CD4-positive, alpha-beta T cell treated with Interleukin-6 at 100 ng/mL for 8 hours (primary cell): ENCODE measurements at places on chromosomes 16 and 17.

DNA sequence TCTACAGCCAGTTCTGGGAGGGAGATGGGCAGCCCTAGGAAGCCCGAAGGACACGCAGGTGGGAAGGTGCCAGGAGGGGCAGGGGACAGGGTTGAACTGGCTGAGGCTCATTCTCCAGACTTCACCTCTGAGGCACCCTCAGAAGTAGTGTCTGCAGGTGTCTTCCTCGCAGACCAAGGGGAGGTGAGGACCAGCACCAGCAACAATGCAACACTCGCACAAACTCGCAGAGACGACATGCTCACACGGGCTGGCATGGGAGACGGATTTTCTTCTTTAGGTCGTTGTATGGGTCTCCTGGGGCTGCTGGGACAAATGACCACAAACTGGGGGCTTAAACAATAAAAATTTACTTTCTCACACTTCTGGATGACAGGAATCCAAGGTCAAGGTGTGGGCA, 132.2 kb upstream of the FOXF1 start:
- DNase-seq, result no peak

DNA sequence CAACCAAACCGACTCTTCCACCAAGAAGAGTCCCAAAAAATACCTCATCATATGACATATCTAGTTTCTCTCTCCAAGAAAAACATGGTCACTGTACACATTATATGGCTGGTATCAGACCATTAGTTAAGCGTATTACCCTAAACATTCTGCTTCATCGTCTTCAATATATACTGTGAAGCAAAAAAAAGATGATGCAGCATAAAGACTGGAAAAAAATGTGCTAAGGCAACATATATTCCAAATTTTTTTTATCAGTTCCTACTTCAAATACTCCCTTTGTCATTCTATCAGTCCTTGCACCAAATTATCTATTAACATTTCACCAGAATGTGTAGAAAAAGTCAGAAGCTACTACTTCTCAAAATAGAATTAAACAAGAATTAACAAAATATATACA, 42.9 kb downstream of the STX8 start:
- no peak for DNase-seq

DNA sequence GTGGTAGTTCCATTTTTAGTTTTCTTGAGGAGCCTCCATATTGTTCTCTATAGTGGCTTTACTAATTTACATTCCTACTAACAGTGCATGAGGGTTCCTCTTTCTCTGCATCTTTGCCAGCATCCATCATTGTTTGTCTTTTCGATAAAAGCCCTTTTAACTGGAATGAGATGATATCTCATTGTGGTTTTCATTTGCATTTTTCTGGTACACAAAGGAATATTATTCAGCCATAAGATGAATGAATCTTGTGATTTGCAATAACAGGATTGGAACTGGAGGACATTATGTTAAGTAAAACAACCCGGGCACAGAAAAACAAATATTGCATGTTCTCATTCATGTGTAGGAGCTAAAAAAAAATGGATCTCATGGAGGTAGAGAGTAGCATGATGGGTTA, 31.6 kb downstream of the ITGAM start:
- DNase-seq, result no peak

GRCh38 chr16:75318737-75319136, 67.3 kb upstream of the BCAR1 start:
- no peak for DNase-seq

- DNase-seq, result no peak
These were observed 3.7 kb downstream of the TMEM101 start for GRCh38 chr17:44010966-44011647.

GRCh38 chr17:5418858-5419355, 555 bp downstream of the NUP88 start:
- DNase-seq, result peak; percentile 64

- DNase-seq, result no peak
These were observed 701 bp upstream of the DPEP2 start for GRCh38 chr16:67999985-68000384.

GRCh38 chr17:49316889-49317675, 45.0 kb downstream of the ZNF652 start:
- DNase-seq, result no peak

DNA sequence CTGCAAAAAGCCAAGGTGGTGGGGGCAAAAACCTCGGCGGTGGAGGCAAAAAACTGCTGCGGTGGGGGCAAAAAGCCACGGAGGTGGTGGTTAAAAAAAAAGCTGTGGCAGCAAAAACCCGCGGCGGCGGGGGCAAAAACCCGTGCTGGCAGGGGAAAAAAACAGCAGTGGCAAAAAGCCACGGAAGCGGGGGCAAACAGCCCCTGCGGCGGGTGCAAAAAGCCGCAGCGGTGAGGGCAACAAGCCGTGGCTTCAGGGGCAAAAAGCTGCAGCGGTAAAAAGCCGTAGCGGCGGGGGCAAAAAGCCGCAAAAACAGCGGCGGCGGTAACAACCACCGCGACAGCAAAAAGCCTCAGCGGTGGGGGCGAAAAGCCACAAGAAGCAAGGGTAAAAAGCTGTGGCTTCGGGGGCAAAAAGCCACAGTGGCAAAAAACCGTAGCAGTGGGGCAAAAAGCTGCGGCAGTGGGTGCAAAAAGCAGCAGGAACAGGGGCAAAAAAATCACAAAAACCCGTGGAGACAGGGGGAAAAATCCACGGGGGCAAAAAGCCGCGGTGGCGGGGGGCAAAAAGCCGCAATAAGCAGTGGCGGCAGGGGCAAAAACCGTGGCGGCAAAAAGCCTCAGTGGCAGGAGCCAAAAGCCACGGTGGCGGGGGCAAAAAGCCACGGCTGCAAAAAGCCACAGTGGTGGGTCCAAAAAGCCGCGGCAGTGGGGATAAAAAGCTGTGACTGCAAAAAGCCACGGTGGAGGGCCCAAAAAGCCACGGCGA, 193.7 kb downstream of the SHCBP1 start:
- no peak for DNase-seq

DNA sequence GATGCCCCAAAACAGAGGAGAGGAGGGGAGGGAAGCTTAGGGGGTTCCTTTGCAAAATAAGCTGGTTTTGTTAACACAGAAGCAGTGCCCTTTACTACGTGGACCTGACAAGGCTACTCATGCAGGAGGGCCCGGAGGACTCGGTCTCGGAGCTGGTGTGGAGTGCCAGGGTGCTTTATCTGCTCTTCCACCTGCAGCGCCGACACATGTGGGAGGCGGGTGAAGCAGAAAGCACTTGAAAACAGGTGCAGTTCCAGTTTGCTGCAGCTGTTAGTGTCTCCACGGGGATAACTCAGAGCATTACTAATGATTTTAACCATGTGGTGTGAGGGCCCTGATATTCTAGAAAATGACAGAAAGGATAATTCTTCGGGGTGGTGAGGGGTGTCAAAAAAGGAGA, 35.0 kb upstream of the MNT start:
- no peak for DNase-seq

GRCh38 chr16:52976539-52977167, 76.0 kb downstream of the CHD9NB start:
- no peak for DNase-seq

DNA sequence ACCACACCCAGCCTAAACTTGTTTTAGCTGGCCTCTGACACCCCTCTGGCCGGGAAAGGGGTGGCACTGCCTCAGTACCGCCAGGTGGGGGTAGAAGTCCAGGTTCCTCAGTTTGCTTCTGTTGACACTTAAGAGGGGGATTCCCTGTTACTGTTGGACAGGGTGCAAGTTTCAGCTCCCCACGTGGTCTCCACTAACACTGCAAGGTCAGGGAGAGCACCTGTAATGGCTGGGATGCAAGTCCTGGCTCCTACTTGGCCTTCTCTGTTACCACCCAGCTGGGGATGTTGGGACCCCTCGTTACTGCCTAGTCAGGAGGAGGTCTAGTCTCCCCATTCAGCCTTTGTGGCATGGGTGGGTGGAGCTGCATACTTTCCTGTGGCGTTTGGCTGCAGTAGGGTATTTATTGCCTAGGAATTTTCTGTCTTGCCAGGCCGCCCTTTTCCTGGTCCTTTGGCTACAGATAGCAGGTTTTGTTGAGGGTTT, 10.6 kb upstream of the MFAP4 start:
- no peak for DNase-seq

DNA sequence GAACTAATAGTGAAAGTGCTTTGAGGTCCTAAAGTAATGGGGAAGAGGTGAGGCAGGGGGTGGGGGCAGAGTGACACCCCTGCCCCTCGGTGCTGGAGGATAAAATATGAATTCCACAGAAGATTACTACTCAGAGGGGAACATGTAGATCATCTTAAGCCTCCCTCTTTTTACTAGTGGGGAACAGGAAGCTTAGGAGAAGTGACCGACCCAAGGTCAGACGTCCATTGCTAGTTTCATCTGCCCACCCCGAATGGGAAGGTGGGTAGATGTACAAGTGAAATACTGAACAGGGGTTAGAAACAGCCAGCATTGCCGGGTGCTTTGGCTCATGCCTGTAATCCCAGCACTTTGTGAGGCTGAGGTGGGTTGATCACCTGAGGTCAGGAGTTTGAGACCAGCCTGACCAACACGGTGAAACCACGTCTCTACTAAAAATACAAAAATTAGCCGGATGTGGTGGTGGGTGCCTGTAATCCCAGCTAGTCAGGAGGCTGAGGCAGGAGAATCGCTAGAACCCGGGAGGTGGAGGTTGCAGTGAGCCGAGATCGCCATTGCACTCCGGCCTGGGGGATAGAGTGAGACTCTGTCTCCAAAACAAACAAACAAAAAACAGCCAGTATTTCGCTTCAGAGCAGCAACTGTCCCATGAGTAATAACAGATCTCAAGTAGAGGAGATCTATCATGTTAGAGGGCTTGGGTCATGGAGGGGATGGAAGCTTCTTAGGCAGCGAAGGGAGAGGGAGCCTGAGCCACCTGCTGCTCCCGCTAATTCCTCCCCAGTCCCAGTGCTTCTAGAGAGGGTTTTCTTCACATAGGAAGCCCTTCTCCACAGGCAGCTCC, 1.2 kb upstream of the NR1D1 start:
- no peak for DNase-seq

DNA sequence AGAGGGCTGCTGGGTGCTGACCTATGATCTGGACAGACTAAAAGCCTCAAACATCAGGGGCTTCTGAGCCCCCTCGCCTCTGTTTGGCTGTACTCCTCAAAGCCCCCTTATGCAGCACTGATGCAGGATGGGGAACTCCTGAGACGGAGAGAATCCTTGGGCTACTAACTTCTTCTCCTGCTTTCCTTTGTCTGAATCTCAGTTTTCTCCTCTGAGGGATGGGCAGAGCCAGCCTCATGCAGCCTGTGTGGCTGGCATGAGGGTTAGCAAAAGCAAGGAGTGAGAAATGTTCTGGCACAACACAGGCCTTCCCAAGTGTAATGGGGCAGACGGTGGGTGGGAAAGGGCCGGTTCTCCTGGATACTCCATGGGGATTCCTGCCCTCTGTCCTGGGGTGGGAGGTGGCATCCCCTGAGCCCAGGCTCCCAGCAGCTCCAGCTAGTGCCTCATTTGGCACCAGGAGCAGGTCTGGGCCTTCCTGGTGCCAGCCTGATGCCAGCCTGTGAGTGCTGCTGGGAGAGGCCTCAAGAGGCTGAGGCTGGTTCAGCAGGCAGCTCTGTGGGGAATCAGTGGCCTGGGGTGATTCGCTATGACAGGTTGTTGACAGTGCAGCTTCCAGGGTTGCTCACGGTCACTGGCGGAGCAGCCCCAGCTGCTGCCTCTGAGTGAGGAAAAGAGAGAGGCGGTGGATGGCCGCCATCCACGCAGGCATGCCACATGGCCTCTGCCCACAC, 4.0 kb upstream of the BRD7 start:
- no peak for DNase-seq

DNA sequence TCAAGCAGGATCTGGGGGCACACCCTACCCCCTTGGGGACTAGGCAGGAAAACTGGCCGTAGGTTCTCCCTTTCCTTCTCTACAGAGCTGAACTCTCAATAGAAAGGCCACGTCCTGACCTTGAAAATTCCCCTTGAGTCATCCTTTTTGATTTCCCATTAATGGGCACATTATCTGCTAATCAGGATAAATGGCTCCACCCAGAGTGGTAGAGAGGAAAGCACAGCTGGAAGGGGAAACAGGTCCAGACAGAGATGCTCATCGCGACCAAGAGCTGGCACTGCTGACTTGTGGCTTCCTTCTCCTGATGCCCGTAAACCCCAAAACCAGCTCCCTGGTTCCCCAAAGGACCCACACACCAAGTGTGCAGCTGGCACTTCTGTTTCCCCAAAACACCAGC, 206.5 kb upstream of the CDH5 start:
- DNase-seq, result no peak

GRCh38 chr16:88073201-88073721, 122.0 kb downstream of the BANP start:
- no peak for DNase-seq

DNA sequence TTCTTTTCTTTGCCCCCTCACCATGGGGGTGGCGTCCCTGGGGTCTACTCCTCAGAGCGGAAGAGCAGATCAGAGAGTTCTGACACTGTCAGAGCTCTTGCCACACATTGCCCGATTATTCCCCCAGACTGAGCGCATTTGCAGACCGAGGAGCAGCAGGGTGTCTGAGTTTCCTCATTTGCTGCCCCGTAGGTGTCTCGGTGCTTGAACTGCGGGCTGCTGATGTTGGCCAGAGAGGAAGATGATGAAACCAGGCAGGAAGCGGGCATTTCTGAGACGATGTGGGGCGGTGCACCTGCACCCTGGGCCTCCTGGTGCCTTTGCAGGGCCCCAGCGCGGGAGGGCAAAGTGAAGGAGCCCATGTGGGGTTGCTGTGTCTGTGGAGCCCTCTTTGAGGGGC, 55.2 kb downstream of the ARSG start:
- DNase-seq, result peak; percentile 72

GRCh38 chr16:3729161-3730112, 12.1 kb upstream of the TRAP1 start:
- DNase-seq, result no peak

DNA sequence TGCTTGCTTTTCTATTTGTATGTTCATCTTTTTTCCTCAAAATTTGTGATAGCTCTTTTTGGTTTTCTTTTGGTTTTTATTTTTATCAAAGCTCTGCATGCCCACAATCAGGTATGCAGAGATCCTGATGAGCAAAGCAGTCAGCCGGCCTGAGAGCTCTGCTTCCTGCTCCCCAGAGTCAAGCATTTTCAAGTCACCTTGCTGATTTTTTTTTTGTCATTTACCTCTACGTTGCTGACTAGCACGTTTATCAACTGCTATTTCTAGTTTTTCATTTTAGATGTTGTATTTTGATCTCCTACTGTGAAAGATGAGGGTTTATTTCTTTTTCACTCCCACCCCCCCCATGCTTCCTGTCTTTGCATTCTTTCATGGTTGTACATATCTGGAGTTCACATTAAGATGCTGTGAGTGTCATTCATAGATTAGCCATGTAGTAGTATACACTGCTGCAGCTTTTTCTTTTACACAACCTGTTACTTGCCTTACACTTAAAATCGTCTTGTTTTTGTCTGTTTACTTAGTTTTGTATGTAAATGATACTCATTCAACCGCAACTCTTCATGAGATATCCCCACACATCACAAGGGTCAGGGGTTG, 196.2 kb downstream of the LGALS9B start:
- DNase-seq, result peak; percentile 38

DNA sequence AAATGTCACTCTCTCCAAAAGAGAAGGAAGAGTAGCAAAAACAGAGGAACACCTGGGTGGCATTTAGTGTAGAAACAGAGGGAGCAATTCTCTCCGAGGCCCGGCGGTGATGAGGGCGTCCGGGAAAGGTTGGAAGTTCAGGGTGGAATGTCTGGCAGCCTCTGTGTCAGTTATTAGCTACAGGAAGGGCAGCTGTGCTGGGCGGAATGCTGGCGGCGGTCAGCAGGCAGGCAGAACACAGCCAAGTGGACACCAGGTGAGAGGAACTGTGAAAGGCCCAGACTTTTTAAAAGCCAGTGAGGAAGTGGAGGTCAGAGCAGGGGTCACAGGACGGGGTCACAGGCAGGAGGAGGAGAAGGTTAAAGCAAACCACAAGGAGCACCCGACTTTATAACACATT, 238.1 kb downstream of the NTN1 start:
- no peak for DNase-seq

- no peak for DNase-seq
These were observed 62.1 kb downstream of the PRKCA start for GRCh38 chr17:66364508-66364907.
